ENCODE measurements at places on chromosomes 6 and 20. TPM values are rescaled to one million over a fixed set of nuclear protein-coding genes. Genes with fewer than 3 reads are reported as not detected.

The PACSIN1 gene
- polyA plus RNA-seq, result 0.57 TPM

The BMP5 gene
- 3.8 TPM for polyA plus RNA-seq

The FAM83B gene
- 11.1 TPM for polyA plus RNA-seq

The SLC17A9 gene
- 1.7 TPM for polyA plus RNA-seq

The CST4 gene
- polyA plus RNA-seq, result not detected

The TXLNB gene
- 2.7 TPM for polyA plus RNA-seq

The PTCRA gene
- not detected for polyA plus RNA-seq

The ATP6V1G2 gene
- polyA plus RNA-seq, result 8.6 TPM

The FAM83C gene
- not detected for polyA plus RNA-seq

The AGPAT4 gene
- polyA plus RNA-seq, result 23.7 TPM

The TP53TG5 gene
- 2.0 TPM for polyA plus RNA-seq

The LAMA2 gene
- 40.1 TPM for polyA plus RNA-seq

The HCRTR2 gene
- 0.35 TPM for polyA plus RNA-seq

The CSE1L gene
- polyA plus RNA-seq, result 130 TPM

The ZNF311 gene
- polyA plus RNA-seq, result 7.9 TPM

The PTK6 gene
- 1.1 TPM for polyA plus RNA-seq

The RSPO3 gene
- 26.7 TPM for polyA plus RNA-seq

The C20orf141 gene
- not detected for polyA plus RNA-seq

The R3HDML gene
- polyA plus RNA-seq, result 0.73 TPM

The RPP40 gene
- polyA plus RNA-seq, result 12.6 TPM

The C6orf89 gene
- polyA plus RNA-seq, result 51.5 TPM

The SLX4IP gene
- polyA plus RNA-seq, result 12.6 TPM

The GFOD1 gene
- polyA plus RNA-seq, result 2.3 TPM

The SLC2A10 gene
- 16.6 TPM for polyA plus RNA-seq

The PREP gene
- 37.0 TPM for polyA plus RNA-seq

The CLPSL1 gene
- 2.2 TPM for polyA plus RNA-seq

The CLIC5 gene
- 209 TPM for polyA plus RNA-seq

The STMN3 gene
- polyA plus RNA-seq, result 22.7 TPM

The NINL gene
- 69.2 TPM for polyA plus RNA-seq

The ZNF334 gene
- 56.4 TPM for polyA plus RNA-seq

The EFCAB8 gene
- polyA plus RNA-seq, result 0.55 TPM

The EYS gene
- polyA plus RNA-seq, result 0.96 TPM

The TFAP2B gene
- polyA plus RNA-seq, result 15.3 TPM

The BPI gene
- polyA plus RNA-seq, result 0.32 TPM

The PRRT1 gene
- 2.7 TPM for polyA plus RNA-seq

The IMPG1 gene
- polyA plus RNA-seq, result 5.2 TPM

The CAP2 gene
- polyA plus RNA-seq, result 13.1 TPM

The BPIFB3 gene
- not detected for polyA plus RNA-seq

The MYH7B gene
- polyA plus RNA-seq, result 1.6 TPM

The ADGB gene
- 0.62 TPM for polyA plus RNA-seq

The SRMS gene
- polyA plus RNA-seq, result not detected

The NRN1 gene
- 3.6 TPM for polyA plus RNA-seq

The PROKR2 gene
- polyA plus RNA-seq, result not detected

The THEMIS gene
- polyA plus RNA-seq, result 0.08 TPM

The PLA2G7 gene
- polyA plus RNA-seq, result 2.6 TPM

The SMLR1 gene
- 1.9 TPM for polyA plus RNA-seq

The SIRPB1 gene
- 0.30 TPM for polyA plus RNA-seq

The MCCD1 gene
- polyA plus RNA-seq, result 11.9 TPM

The ANKEF1 gene
- 8.9 TPM for polyA plus RNA-seq

The PPP1R16B gene
- 6.9 TPM for polyA plus RNA-seq

The TRIM15 gene
- 0.08 TPM for polyA plus RNA-seq

The SCRT2 gene
- polyA plus RNA-seq, result not detected

The SPATA2 gene
- 9.5 TPM for polyA plus RNA-seq

The ZC2HC1B gene
- polyA plus RNA-seq, result not detected

The ALDH5A1 gene
- polyA plus RNA-seq, result 31.9 TPM

The MCM3 gene
- 150 TPM for polyA plus RNA-seq

The DDX43 gene
- polyA plus RNA-seq, result 0.40 TPM

The SGK2 gene
- polyA plus RNA-seq, result 73.0 TPM
